Myocyte (in vitro differentiated cells): ENCODE measurements at places on chromosomes 4 and X. TPM values are rescaled to one million over a fixed set of nuclear protein-coding genes. Genes with fewer than 3 reads are reported as not detected.

DNA sequence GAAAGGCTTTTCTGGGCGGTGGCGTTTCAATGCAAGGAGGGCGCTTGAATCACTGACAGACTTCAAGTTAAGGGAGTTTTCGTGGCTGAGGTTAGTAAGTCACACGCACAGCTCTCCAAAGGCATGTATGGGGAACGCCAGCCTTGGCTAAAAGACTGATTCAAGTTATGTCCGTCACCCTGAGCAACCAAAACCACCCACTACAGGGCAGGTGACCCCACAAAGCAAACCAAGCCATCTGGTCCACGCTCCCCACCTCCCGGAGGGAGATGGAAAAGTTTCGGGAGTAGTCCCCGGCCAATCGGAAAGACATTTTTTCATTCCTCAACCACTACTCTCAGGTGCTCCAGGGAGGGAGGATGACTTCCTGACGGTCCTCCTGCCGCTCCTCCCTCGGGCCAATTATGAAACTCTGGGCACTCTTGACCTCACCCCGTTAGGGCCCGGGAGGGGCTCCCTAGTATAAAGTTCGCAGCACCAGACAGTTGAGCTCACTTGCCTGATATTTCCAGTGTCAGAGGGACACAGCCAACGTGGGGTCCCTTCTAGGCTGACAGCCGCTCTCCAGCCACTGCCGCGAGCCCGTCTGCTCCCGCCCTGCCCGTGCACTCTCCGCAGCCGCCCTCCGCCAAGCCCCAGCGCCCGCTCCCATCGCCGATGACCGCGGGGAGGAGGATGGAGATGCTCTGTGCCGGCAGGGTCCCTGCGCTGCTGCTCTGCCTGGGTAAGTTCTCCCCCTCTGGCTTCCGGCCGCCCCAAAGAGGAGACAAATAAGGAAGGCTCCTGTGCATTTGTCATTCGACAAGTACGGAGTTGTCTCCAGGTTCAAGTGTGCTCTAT lies at the start of gene EREG:
TSS of gene EREG (plus strand) at position 494 of the 840 bp plus-strand sequence. CDS start at position 658, 164 bp downstream.
- DNase-seq: peak; percentile 26

- DNase-seq: no peak
These were observed 13.4 kb downstream of the RBMX start for GRCh38 chrX:136867096-136867491.

NAA11 gene
- not detected in 2 replicates for total RNA-seq

BANK1 gene
- total RNA-seq: 0.21 and 0.47 TPM in 2 replicates
